Activated naive CD8-positive, alpha-beta T cell treated with anti-CD3 and anti-CD28 coated beads, Interleukin-2, amount 50 U/mL, for 24 hours (primary cell): ENCODE measurements at places on chromosomes 2 and 18.
A peak's percentile ranks its signal among the peaks of the same experiment; 100 is the strongest.

- DNase-seq, result no peak
Observed at GRCh38 chr2:240782886-240783818, 36.9 kb downstream of the KIF1A start.

GRCh38 chr2:240322231-240322955 is 113.1 kb upstream of the GPC1 start:
- no peak for DNase-seq

DNA sequence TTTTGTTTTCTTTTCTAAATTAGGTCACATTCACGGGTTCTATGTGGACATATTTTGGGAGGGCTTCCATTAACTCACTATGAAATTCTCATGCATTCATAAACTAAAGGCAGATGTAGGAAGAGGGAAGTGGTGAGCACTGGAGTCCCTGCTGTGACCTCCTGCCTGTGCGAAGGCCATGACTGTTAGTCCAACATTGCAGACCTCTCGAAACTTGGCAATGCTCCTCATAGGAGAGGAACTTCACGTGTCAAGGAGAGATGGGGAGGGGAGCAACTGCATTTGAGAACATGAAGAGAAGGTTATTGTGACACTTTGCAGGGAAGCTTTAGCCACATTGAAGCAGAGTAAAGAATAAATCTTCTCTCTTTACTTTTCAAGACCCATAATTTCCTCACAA is 126.4 kb upstream of the HNMT start:
- DNase-seq, result no peak

DNA sequence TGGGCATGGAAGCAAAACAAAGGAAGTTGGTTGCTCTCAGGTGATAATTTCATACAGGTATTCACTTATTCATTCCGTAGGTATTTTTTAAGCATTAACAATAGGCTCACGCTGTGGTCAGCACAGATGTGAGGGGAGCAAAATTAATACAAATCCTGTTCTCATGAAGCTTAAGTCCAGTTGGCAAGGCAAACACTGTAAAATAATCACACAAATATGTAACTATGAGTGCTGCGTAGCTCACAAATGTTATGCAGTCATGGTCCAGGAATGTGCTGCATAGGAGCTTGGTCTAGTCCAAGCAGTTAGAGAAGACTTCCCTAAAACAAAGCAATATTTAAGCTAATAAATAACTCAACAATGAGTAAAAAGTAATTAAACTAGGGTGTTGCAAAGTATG is 23.9 kb downstream of the SP5 start:
- no peak for DNase-seq

GRCh38 chr2:11093467-11093866 is 61.8 kb upstream of the SLC66A3 start:
- no peak for DNase-seq

- DNase-seq, result no peak
Observed at GRCh38 chr2:143521396-143521795, 392.2 kb downstream of the ARHGAP15 start.

DNA sequence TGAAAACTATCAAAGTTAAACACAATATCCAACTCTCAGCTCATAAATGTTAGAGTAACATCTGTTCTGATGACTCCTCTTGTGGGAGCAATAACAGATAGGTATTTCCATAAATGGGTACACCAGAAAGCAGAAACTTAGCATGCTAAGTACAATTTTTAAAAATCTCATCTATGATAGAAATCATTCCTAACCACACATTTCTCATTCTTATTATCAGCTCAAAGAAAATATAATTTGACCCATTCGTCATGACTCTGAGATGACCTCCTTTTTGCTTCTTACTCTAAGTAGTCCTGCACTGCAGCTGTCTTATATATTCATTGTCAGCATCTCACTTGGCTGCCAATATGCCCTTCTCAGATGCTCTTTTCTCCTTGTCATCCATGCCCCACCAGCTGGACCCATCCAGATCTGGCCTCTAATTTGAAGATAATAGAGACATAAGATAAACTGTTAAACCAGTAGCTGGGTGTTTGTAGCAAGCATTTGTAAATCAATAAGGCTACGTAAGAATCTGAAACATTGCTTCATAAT is 298.3 kb downstream of the KCNS3 start:
- no peak for DNase-seq

DNA sequence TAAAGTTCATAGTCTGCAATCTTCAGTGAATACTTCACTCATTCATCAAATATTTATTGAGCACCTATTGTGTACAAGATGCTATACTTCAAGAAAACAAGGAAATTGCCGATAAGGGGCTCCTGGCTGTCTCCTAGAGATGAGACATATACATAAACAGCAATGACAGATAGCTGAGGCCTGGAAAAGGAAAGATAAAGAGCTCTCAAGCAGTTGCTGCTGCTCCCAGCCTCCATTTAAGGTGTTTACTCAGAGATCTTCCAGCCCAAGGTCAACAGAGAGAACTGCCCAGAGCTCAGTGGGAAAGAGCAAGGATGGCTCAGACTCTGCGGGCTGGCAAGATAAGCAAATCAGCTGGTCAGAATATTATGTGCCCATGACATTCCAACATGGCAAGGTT is 3.3 kb upstream of the SLC14A2 start:
- DNase-seq, result no peak

GRCh38 chr2:27291865-27292264 is 9.6 kb downstream of the TRIM54 start:
- no peak for DNase-seq

DNA sequence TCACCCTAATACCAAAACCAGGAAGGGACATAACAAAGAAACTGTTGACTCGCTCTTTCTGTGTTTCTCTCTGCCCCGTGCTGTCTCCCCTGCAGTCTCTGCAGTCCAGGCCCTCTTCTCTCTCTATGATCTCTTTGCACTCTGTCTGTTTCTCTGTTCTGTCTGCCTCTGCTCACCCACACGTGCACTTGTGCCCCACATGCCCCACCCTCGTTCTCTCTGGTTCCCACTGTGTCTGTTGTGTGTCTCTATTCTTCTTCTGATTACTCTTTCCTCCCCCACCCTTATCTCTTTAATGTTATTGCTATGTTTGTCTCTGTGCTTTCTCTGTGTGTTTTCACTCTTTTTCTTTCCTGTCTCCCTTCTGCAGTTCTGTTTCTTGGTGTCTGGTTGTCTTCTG is 54.0 kb downstream of the NAT8 start:
- DNase-seq, result no peak

GRCh38 chr2:101012054-101012705 is 10.1 kb downstream of the RPL31 start:
- DNase-seq, result no peak

GRCh38 chr2:99634234-99634633 is 144.4 kb upstream of the REV1 start:
- DNase-seq, result no peak

GRCh38 chr2:73979021-73979420 is 5.7 kb upstream of the TET3 start:
- DNase-seq, result peak; percentile 59

- no peak for DNase-seq
Observed at GRCh38 chr18:63832470-63832869, 55.0 kb upstream of the SERPINB2 start.

DNA sequence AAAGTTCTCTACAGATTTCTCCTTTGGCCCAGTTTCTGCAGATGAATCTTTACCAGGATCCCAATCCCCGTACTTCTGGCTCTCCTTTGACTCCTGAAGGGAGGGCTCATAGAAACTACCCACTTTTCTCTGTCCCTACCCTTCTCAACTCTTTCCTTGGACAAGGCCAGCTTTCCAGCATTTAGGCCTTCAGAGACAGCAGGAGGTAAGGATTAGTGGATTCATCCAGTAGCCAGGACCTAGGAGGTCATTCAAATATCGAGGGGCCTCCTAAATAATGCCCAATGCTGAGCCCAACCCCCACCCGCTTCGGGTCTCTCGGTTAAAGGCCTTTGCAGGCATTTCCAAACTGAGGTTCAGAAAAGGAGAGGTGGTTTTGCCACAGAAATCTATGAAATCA is 4.8 kb upstream of the ZNF532 start:
- DNase-seq, result no peak

DNA sequence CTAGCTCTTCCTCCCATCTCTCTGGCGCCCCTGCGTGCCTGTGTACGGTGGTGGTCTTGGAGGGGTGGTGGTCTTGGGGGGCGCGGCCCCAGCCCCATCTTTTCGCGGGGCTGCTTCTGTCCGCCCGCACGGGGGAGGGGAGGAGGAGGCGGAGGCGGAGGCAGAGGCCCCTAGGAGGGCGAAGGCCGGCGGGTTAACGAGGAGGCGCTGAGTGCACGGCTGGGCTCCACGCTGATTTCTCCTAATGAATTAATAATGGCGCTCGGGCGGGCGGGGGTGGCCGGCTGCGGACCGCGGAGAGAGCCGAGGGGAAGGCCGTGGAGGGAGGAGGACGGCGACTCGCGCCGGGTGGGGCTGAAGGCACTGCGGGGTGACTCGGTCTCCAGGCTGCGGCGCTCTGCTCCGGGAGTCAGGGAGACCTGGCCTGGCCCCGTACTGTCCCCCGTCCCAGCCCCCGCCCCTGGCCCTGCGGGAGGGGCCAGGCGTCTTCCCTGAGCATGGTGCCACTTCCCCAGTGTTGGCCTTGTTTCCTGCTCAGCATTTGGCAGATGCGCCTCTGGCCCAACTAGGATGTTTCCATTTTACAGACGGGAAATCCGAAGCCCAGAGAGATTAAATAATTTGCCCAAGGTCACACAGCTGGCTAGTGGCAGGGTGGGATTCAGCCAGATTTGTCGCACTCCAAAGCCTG is 6.0 kb downstream of the GAREM2 start:
- DNase-seq, result no peak

GRCh38 chr2:21664083-21664482 is 540.3 kb downstream of the TDRD15 start:
- DNase-seq, result no peak

DNA sequence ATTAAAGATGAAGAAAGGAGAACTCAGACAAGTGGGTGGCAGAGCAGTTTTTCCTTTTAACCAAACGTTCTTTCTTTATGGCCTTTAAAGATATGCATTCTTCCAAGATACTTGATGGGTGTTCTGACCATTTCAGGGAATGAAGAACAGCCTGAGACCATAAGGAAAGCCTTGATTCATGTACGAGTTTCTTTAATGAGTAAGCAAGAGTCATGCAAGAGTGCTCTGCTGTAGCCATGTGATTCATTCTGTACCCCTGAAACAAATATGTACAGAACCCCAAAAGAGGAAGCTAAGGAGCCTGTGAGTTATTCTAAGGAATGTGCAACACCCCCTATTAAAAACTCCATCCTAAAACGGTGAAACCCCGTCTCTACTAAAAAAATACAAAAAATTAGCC is 372.8 kb downstream of the MTX2 start:
- no peak for DNase-seq

DNA sequence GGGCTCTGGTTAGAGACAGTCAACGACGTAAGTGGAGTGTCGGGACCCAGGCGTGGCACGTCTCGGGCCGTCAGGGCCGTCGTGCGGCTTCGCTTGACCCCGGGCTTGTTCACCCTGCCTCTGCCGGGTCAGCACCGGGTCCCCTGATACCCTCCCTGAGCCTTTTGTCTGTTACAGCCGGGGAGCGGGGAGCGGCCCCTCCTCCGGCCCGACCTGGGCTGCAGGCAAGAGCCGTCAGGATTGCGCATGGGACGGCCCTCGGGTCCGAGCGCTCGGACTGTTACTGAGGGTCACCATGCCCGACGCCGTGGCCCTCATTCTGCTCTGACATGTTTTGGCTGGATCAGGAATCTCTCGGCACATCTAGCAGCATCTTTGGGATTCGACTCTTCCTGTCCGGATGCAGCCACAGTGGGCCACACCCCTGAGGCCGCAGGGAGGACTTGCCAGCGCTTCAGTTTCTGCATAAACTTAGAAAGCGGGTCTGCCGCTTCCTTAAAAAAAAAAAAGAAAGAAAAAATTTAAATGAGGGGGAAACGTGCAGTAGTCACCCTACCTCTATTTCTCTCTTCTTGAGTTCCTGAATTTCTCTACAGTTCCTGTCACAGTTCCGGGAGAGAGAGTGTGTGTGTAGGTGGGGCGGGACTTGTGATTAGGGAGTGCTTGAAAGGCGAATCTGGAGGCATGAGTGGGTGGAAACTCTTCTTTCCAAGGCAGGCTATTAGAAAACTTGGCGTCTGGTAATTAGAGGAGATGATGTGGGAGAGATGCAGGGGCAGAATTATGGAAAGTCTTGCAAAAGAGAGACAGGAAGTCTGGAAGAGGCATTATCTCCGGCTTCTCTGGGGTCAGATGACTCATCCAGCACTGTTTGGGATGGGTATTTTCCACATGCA is 909 bp downstream of the TMEM87B start:
- peak; percentile 39 for DNase-seq

GRCh38 chr2:168896783-168897182 is 4.3 kb upstream of the G6PC2 start:
- no peak for DNase-seq

- no peak for DNase-seq
Observed at GRCh38 chr18:43181711-43182110, 66.2 kb upstream of the RIT2 start.

GRCh38 chr2:126913329-126913728 is 14.6 kb downstream of the TEX51 start:
- no peak for DNase-seq

DNA sequence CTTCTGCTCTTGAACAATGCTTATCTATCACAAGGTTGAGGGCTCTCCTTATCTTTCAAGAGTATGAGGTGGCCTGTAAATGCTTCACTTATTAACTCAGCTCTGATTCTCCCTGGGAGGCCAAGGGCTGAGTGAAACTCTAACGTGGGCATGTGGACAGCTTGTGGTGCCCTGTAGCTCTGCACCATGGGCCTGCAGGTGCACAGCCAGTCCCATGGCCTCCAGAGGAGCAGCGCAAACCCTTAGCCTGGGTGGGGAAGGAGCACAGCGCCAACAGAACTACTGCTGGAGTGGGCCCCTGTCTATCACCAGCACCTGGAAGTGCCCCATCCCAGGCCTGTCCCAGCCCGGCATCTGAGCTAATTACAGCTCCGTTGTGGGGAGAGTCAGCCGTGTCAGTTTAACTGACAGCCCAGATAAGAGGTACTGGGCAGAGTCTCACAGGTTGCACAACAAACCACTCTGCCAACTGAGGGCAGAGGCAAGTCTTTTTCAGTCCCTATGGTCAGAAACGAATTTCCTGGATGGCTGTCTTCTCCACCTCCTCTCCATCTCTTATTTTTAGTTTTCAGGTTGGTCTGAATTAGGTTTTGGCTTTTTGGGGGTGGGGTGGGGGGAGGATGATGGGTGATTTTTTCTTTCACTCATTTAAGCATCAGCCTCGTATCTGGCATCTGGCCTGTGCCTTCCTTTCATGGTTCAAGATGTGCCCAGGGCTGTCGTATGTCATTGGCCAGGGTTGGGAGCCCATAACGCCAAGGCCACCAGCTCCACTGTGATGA is 219.5 kb downstream of the BCL2 start:
- DNase-seq, result no peak

DNA sequence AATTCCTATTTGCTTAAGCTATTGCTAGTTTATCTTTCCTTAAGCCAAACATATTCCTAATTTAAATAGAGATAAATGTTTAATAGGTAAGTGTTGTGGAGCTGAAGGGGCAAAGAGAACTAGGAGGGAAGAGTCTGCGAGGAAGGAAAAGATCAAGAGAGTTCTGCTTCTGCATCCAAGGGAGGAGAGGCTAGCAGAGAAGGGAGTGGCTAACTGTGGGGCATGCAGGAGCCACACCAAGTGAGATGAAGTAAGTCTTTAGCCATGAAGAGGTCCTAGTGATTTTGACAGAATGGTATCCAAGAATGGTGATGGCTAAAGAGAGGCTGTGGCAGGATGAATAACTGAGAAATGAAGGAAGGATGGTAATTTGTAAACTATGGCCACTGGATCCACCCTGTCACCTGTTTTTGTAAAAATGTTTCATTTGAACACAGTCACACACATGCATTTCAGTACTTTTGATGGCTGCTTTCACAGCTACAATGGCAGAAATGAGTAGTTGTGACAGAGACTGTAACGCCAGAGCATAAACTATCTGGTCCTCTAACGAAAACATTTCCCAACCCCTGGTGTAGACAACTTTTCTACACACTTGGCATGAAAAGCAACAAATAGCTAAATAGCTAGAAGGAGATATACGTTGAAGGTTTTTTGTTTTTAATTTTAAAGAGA is 15.6 kb downstream of the TPGS2 start:
- no peak for DNase-seq
